NCI-H1417 (cell line): ENCODE measurements at places on chromosomes 4 and X.

DNA sequence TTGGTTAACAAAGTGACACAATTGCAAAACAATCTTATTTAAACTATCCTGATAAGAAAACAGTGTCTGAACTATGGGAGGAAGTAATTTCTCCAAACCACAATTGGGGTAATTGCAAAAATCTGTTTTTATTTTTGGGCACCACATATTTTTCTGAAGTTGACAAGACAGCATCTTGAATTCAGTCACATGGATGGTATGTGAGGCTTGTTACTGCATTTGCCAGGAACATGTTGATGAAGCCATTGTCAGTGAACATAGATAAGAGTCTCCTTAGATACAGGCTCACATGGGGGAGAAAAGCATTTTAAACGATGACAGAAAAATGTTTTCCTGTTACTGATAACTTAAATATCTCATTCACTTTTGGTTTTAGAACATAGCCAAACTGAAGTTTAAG, 5.5 kb upstream of the USP53 start:
- DNase-seq = no peak

GRCh38 chr4:165609653-165610052, 230.8 kb downstream of the CPE start:
- DNase-seq = no peak

- no peak for DNase-seq
Observed at GRCh38 chr4:101019313-101019712, 328.0 kb downstream of the PPP3CA start.

DNA sequence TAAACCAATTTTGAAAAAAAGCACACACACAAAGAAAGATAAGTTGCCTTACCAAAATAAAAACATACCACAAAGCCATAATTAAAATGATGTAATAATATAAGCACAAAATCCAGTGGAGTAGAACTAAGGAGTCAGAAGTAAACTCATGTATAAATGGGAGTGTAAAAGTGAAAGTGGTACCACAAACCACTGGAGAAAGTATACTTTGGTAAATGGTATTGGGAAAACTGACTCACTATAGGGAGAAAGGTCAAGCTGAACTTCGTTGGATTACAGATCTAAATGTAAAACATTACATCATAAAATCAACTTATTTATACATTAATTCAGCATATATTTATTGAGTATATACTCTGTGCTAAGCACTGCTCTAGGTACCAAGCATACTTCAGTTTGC, 46.3 kb upstream of the HHIP start:
- no peak for DNase-seq

DNA sequence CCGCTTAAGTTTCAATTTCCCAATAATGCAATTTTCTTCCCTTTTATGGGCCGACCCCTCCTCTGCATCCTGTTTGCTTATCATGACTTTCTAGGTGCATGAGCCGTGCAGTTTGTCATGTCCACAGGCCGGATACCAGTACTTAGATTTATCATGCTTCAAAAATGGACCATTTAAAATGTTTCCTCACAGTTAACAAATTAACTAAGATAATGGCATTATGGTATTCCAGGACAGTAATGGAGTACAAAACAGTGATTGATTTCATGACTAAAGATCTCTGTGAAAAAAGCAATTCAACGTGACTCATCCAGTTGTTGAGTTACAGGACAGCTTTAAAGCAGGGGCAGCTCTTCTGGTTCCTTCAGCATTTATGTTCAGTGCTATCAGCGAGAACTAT, 23.0 kb downstream of the SNX25 start:
- no peak for DNase-seq

DNA sequence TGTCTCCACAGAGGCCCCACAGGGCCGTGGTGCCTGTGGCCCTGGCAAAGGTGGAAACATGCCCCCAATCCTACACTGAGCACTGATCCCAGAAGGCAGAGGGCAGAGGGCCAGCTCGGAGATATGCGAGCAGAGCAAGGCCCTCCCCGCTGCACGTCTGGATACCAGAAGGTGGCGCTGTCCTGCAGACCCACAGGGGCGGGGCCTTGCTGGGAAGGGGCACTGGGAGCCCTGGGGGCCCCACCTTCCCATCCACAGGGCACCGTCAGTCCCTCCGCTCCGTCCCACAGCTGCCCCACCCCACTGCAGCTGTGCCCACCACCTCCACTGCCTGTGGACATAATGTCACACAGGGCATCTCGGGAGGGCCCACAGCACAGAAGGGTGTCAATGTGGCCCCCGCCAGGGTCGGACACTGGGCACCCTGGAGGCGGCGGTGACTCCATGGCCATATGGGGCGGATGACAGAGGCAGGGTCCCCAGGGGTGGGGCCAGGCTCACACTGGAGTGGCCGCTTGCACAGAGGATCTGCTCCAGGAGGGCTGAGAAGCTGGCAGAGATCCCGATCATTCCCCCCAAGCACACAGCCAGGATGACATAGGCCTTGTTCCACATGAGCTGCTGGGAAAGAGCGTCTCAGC, 4.8 kb downstream of the SLC49A3 start:
- no peak for DNase-seq

- no peak for DNase-seq
Observed at GRCh38 chrX:105723966-105724735, 98.2 kb upstream of the NRK start.

DNA sequence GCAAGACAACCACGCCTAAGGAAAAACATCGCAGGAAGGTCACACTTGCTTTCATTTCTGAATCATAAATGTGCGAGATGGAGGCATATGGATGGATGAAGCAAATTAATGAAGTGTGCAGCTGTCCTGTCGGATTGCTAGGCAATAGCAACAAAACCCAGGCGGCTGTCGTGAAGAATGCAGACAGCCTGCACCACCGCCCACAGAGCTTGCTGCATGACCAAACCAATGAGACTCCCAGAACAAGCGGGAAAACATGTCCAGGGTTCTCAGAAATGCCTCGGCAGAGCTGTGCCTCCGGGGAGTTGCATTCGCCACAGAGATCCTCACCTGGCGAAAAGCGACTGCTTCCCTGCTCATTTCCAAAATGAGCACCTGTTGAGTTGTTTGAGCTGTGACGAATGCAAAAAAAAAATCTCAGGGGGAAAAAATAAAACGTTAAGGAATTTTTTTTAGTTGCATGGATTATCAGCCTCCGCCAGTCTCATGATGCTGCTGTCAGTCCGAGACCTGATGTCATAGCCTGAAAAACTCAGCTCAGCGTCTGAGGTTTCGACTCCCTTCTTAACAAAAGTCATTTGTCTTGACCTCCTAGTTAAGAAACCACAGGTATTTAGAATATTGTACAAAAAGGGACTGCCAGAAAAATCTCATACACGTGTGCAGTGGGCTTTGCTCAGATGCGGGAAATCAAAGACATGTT, 155.5 kb upstream of the MXRA5 start:
- no peak for DNase-seq

GRCh38 chrX:43882294-43882681, at the start of gene MAOB:
TSS of gene MAOB (minus strand) at chrX:43882450. CDS start at chrX:43882299, 151 bp downstream.
- DNase-seq = no peak

DNA sequence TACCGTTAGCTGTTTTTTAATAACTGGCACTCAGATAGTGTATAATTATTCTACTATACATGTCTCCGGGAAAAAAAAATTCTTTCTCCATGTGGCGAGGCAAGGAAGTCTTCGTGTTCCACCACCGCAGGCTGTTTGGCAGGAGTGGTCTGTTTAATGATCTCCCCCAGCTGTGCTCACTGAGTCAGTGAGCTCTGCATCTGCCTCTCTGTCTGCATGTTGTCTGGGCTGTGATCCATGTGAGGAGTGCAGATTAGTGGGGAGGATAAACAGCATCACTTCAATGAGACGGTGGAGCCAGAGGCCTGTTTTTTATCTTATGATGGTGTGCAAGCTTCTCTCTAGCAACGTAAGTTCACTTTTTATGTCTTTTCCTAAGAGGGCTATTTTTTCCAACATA, 69.8 kb downstream of the RPS3A start:
- peak; percentile 57 for DNase-seq

DNA sequence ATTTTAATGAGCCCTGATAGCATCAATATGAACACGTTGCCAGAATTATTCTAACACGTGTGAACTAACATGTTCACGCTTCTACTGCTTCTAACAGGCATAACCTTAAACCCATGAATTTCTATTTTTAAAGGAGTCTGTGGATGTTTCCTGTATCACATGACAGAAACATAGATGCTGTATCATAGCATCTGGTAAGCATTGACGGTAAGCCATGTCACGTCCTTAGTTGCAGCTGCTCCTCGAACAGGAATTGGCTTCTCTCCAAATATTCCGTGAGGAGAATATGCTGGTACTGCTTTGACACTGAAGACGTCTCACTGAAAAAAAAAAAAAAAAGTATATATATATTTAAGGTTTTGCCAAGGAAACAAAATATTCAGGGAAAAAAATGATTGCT, 105.1 kb upstream of the MXRA5 start:
- DNase-seq = no peak

- no peak for DNase-seq
Observed at GRCh38 chr4:1172228-1172851, at the start of gene SPON2. TSS of gene SPON2 (minus strand) at chr4:1172583.

- DNase-seq = no peak
Observed at GRCh38 chr4:1196421-1197183, 24.2 kb upstream of the SPON2 start.

DNA sequence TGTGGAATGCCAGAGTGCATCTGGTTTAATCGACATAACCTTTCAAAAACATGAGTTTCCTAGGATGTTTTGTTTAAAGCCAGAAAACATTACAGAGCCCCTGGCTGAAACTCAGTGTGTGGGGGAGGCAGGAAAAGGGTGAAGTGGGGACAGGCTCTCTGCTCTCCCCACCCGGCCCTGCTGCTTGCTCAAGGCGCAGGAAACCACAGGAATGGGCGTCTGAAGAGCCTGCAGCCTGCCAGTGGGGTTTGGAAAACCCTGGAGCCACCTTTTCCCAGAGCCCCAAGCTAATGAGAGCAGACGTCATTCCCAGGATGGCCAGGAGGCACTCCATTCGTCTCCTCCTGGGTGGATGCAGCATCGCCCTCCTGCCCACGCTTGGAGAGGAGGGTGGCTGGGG, 240.6 kb downstream of the AFAP1 start:
- DNase-seq = no peak

GRCh38 chr4:1078490-1078889, 34.9 kb downstream of the RNF212 start:
- DNase-seq = no peak

- no peak for DNase-seq
Observed at GRCh38 chrX:19212037-19212436, 89.8 kb upstream of the ADGRG2 start.

DNA sequence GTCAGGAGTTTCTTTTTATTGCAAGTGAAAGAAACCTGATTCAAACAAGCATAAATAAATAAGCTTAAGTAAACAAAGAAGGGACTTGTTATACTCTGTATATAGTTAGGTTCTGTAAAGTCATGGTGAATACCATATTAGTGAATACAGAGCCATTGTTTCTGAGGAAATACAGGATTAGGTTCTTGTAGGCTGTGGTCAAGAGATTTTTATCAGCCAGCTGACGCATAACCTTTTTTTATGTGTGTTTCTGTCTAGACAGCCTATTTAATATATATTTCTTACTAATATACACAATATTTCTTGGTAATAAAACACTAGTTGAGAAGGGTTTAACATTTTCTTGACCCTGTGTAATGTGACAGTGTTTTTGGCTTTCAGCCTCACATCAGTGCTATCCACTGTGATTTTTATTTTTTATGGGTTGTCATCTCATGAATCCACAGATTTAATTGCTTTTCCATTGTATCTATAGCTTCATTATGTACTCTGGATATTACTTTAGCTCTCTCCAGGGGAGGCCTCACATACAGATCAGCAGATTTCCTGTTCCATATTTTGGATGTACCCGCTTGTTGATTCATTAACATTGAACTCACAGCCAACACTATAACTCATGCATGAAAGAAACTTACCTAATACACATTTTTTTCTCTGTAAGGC, 8.0 kb downstream of the HERC3 start:
- peak; percentile 66 for DNase-seq
